Pancreas (tissue), 10 donors: ENCODE measurements at places on chromosomes 13 and 19.

- DNase-seq: no peak
These were observed 68.6 kb downstream of the KCTD15 start for GRCh38 chr19:33865306-33865705.

- DNase-seq: no peak
These were observed 13.5 kb downstream of the NDUFA11 start for GRCh38 chr19:5890099-5890498.

- no peak for DNase-seq
These were observed 4.1 kb upstream of the CNN1 start for GRCh38 chr19:11534538-11534937.

GRCh38 chr19:47124937-47125668 is 5.5 kb upstream of the SAE1 start:
- no peak for DNase-seq

- DNase-seq: no peak
These were observed 11.1 kb downstream of the PPP5C start for GRCh38 chr19:46357846-46358583.

- peak; percentile 29 for DNase-seq
These were observed 109.8 kb upstream of the MLNR start for GRCh38 chr13:49110122-49110912.

DNA sequence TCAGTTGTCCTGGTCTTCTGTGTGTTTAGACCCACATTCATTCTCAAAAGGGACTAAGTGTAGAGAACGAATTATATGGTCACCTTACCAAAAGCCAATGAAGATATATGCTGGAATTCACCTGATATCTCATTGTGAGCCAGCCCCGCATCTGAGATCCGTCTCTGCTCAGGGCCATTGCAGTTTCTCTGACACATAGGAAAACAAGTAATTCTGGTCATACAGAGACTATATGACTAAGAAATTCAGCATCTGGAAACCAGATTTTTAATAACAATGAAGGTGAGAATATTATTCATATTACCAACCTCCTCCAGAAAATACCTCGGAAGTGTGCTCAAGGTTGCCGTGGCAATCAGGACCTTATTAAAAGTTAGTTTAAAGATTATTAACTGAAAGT is 278.6 kb upstream of the EDNRB start:
- DNase-seq: no peak

DNA sequence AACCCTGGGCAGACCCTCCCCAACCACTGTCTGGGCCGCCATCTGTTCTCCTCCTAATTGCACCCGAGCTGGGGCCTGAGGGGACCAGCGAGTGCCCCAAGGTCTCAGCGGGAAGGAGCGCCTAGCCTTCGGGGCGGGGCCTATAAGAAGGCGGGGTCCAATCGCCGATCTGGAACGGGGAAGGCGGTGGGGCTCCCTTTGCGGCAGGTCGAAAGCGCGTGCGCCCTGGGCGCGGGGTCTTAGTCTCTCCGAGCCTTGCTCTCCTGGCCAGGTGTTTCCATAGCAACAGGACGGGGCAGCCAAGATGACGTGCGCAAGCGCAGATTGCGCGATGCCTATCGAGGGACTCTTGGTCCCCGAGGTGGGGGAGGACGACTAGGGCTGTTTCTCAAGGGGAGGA is 2.8 kb downstream of the MAST1 start:
- peak; percentile 55 for DNase-seq

DNA sequence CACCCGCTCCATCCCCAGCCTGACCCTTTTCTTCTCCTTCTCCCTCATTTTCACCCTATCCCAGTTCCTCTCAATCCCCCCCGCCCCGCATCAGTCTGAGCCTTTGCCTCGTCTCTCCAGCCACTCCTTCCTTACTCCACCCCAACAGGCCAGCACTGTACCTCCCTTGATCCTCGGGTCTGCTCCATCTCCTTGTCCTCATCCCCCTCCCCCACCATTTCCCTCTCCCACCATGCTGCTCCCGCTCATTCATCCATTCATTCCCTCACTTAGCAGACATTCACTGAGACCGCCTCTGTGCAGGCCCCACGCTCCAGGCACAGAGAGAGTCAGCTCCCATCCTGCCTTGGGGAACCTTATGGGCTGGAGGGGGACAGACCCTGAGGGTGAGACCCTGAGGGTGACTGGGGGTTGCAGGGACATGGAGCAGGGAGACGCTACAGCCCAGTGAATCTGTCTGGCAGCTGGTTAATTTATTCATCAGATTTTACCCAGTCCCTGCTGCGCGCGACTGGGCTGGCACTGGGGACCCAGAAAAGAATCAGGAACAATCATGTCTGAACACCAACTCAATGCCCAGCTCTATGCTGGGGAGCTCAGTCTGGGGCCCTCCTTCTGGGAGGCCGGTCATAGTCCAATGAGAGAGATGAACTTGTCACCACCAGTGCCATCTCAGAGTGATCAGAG is 881 bp downstream of the ARHGAP33 start:
- DNase-seq: no peak

- DNase-seq: no peak
These were observed 54.7 kb downstream of the NFIC start for GRCh38 chr19:3420909-3421619.

DNA sequence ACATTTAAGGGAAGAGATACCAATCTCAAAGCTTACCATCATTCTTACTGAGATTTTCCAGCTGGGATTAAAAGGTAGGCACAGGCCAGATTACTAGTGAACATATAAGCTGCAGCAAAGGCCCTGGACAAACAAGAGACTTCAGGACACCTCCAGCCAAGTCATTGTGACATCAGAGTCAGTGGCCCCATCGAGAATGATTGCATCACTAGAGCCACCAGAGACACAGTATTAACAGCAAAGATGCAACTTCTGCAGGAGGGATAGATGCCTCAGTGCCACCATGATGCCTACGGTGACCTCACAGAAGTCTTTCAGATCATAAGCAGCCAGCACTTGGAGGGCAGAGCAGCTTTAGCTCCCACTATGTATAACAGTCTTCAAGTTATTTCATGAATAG is 8.6 kb downstream of the RUBCNL start:
- no peak for DNase-seq

DNA sequence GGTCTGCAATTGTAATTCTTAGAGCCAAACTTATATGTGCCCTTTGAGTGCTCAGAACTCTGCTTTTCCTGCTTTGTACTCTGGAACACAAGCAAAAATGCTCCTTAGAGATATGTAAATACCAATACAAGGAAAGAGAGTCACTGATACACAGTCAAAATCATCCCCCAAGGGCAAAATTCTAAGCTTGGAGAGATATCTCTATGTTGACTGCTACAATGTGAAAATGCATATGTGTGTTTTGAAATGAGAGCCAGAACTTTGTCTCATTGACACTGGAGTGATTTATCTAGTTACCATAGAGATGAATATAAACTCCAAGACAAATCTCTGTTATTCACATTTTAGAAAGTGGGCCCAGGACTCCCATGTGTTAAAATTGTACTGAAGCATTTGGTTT is 494.8 kb upstream of the SLITRK1 start:
- DNase-seq: no peak

DNA sequence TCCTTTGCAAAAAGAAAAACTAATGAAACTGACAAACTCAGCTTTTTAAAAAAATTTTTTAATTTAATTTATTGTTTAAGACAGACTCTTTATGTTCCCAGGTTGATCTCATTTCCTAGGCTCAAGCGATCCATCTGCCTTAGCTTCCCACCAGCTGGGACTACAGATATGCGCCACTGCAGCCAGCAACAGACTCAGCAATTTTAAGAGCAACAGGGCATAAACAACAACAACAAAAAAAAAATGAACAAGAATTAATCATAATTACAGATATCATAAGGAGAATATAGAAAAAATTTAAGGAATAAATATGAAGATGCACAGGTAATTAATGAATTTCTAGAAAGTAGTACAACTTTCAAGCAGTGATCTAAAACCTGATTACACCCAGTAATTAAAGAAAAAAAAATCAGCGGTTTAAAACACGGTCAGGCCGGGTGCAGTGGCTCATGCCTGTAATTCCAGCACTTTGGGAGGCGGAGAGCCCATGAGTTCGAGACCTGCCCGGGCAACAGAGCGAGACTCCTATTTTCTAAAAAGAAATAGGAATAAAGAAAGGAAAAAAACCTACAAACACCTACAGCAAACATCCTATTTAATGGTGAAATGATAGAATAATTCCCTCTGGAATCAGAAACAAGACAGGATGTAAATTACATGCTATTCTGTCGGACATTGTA is 1.4 kb downstream of the ZNF699 start:
- no peak for DNase-seq

DNA sequence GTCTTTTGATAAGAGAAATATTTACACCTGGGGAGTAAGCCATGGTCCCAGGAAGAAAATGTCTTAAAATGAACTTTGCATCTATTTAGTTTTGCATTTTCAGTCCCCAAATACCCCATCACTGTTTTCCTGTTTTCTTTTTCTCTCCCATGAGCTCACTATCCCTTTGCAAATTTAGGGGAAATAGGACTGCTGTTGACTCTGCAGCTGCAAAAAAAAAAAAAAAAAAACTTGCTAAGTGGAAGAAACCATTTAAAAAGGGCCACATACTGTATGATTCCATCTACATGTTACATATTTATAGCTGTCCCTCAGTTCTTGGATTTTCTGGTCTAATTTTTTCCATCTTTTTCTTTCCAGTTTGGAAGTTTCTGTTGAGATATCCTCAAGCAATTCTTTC is 98.2 kb upstream of the SERP2 start:
- DNase-seq: no peak

DNA sequence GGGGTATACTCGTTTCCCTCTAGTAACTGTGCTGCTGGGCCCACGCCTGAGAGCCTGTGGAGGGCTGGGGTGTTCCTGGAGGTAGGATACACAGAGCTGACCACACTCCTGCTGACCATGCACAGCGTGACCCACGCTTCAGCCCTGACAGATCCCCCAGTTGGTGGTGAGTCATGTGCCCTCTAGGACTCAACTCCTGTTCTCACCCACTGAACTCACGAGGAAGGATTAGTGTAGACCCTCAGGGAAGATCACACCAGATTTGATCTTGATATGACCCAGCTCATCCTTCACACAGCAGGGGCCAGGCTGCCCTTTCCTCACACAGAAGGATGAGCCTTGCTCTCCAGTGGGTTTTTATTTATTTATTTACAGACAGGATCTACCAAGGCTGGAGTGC is 13.3 kb upstream of the ACP7 start:
- no peak for DNase-seq

DNA sequence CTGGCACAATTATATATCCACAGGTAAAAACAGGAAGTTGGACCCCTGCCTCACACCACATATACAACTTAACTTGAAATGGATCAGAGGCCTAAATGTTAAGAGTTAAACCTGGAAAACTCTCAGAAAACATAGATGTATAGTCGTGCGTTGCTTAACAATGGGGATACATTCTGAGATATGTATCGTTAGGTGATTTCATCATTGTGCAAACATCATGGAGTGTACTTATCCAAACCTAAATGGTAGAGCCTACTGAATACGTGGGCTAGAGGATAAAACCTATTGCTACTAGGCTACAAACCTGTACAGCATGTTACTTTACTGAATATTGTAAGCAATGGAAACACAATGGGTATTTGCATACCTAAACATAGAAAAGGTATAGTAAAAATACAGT is 14.8 kb upstream of the CALM3 start:
- DNase-seq: no peak

DNA sequence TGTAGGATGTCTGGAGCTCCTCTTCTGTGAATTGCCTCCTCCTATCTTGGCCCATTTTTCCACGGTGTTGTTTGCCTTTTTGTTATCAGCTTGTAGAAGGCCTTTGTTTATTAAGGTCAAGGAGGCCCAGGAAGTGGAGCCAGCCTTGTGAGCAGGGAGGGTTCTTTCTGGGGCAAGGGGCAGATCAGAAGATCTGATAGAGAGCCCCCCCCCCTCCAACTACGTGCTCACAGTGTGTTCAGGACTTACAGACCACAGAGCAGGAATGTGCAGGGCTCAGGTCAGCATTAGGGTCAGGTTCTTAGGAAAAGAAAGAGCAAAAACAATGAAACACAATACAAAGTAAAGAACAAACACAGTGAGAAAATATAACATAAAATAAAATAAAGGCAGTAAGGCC is 59.4 kb downstream of the CCNE1 start:
- no peak for DNase-seq

DNA sequence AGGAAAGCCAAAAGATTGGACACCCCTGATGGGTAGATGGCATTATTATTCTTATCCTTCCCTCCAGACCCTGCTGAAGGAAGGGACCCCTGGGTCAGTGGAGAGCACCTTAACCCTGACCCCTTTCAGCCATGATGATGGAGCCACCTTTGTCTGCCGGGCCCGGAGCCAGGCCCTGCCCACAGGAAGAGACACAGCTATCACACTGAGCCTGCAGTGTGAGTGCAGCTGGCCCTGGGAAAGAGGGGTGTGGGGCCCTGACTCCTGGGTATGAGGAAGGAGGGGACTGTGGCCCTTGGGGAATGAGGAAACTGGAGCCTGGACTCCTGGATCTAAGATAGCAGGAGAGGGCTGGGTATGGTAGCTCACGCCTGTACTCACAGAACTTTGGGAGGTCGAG is 2.7 kb downstream of the KIRREL2 start:
- DNase-seq: peak; percentile 55

- DNase-seq: no peak
These were observed 2.2 kb downstream of the FRY start for GRCh38 chr13:32033744-32034143.

DNA sequence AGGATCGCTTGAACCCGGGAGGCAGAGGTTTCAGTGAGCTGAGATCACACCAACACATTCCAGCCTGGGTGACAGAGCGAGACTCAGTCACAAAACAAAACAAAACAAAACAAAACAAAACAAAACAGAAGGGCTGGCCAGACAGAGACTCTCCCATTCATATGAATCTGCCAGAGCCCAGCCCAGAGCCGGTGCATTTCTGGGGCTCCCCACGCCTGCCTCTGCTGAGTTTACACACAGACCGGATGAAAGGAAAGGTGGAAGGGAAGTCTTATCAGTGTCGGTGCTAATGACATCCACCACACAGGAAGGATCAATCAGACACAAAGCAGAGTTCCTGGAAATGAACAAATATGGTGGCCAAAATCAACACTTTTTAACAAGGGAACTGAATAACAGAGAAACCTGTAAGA is 6.8 kb downstream of the TRAPPC6A start:
- no peak for DNase-seq

DNA sequence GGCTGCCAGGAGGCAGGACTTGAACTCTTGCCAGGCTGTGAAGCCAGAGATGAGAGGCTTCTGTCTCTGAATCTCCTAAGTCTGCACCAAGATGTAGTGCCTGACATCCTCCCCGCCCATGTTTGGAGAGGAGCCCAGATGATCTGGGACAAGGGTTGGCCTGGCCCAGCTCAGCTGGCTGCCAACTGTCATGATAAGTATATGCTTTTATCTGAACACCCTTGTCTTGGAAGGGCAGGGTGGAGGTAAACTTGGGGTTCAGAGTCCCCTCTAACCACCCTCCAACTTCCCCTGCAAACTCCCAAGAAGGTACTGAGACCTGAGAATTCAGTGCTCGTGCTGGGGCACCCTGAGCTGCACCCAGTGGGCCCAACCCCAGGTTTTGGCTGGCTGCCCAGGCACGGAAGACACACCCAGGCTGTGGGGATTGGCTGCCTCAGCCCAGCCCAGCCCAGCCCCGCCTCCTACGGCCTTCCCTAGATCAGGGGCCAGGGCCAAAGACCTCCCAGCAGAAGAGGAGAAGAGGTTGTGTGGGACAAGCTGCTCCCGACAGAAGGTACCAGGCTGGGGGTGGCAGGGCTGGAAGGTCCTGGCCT is at the start of gene CYP4F12:
Gene CYP4F12, plus strand, starts transcription at position 508 of the 596 bp plus-strand sequence. CDS start 443 bp downstream, outside the sequence.
- peak; percentile 71 for DNase-seq

- DNase-seq: peak; percentile 46
These were observed 302.4 kb downstream of the PCDH20 start for GRCh38 chr13:61113140-61113658.

- DNase-seq: peak; percentile 3
These were observed 34.6 kb upstream of the SLC46A3 start for GRCh38 chr13:28753208-28753892.
